ENCODE measurements at places on chromosomes 1 and 21. TPM values are rescaled to one million over a fixed set of nuclear protein-coding genes. Genes with fewer than 3 reads are reported as not detected.

DNA sequence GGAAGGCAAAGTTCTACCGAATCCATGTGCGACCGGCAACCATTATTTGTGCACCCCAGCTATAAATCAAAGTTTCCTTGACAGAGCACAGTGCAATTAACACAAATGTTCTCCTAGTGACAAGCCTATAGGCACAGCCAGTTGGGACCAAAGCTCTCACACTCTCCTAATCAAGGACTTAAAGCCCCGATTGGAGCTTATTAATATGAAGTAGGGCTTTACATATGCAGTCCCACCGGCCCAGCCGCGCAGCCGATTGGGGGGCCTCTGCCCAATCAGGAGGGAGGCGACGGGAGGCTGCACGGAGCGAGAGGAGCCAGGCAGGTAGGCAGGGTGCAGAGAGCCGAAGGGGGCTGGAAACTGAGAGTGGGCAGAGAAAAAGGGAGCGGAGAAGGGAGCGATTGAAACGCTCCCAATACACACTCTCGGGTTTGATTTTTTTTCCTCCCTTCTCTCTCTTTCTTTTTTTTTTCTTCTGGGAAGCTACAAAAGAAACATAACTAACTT is at the start of gene ESRRG:
Gene ESRRG (minus strand): TSS at position 156 of the 507 bp plus-strand sequence. CDS start 130 bp downstream, at position 26.
- DNase-seq, result no peak

GRCh38 chr1:179779645-179780272 is 36.7 kb downstream of the FAM163A start:
- DNase-seq, result no peak

DNA sequence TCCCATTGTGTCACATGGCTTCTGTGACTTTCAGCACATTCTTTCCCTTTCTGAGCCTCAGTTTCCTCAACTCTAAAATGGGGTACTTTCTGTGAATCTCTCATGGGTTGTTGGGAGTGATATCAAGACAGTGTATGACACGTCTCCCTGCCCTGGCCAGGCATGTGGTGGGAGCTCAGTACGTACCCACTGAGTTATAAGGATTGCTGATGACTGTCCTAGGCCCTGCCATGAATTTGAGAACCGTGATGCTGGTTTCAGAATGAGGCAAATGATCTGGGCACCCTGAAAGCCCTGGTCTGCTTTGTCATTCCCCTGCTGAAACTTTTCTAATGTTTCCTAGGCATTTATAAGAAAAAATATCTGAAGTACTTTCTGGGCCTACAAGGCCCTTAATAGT is 3.6 kb downstream of the ZNF362 start:
- peak; percentile 28 for DNase-seq

GRCh38 chr1:177209357-177209756 is 38.6 kb downstream of the BRINP2 start:
- peak; percentile 91 for DNase-seq

DNA sequence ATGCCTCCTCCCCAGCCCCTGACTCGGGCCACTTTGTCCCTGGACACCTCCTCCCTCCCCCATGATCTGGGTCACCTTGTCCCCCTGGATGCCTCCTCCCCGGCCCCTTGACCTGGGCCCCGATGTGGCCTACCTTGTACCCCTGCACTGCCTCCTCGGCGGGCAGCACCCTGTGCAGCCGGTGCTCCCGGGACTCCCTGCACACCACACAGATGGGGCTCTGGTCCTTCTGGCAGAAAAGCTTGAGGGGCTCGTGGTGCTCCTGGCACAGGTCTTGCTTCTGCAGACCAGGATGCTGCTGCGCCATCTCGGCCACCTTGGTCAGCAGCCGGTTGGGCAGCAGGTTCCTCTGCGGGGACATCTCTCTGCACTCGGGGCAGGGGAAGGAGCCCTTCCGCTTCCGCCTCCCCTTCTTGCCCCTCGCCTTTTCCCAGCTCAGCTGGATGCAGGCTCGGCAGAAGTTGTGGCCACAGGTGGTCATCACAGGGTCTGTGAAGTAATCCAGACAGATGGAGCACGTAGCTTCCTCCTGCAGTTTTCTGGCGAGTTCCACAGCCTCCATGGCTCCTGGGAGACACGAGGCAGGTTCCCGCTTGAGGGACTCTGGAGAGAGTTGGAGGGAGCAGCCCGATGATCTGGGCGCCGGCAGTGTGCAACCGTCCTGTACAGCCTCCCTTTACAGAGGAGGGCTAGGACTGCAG is 2.0 kb downstream of the TRIM17 start:
- DNase-seq, result peak; percentile 72

DNA sequence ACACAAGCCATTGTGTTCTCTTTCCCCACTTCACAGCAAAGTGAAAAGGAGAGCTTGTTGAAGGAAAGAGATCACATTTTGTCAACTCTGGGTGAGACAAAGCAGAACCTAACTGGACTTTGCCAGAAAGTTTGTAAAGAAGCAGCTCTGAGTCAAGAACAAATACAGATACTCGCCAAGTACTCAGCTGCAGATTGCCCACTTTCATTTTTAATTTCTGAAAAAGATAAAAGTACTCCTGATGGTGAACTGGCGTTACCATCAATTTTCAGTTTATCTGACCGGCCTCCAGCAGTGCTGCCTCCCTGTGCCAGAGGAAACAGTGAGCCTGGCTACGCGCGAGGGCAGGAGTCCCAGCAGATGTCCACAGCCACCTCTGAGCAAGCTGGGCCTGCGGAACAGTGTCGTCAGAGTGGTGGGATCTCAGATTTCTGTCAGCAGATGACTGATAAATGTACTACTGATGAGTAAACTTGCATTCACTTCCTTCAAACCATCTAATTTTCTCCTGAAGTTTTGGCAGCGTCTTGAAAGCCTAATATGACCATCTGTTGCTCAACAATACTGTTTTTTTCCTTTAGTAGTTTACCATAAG is 43.7 kb downstream of the BACH1 start:
- peak; percentile 90 for DNase-seq

- DNase-seq, result no peak
Observed at GRCh38 chr1:229334716-229335115, 8.1 kb downstream of the CCSAP start.

DNA sequence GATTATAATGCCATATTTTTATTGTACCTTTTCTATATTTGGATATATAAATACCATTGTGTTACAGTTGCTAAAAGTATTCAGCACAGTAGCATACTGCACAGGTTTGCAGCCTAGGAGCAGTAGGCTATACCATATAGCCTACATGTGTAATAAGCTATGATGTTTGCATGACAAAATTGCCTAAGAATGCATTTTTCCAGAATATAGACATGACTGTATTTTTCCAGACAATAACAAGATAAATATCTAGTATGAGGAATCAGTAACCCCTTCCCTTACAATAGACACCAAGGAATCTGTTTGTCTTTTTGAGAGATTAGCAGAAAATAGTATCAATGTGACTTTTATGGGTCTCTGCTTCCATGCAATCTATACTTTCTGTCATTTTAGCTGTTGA is 228.6 kb downstream of the GRIK1 start:
- DNase-seq, result no peak

GRCh38 chr1:9013819-9014218 is 12.4 kb downstream of the SLC2A7 start:
- DNase-seq, result no peak

GRCh38 chr1:93728480-93729131 is 47.0 kb upstream of the BCAR3 start:
- no peak for DNase-seq

- DNase-seq, result no peak
Observed at GRCh38 chr1:223291796-223292195, 72.2 kb downstream of the SUSD4 start.

- no peak for DNase-seq
Observed at GRCh38 chr1:147648933-147649332, 21.4 kb downstream of the ACP6 start.

GRCh38 chr1:199914546-199914945 is 113.0 kb upstream of the NR5A2 start:
- no peak for DNase-seq

DNA sequence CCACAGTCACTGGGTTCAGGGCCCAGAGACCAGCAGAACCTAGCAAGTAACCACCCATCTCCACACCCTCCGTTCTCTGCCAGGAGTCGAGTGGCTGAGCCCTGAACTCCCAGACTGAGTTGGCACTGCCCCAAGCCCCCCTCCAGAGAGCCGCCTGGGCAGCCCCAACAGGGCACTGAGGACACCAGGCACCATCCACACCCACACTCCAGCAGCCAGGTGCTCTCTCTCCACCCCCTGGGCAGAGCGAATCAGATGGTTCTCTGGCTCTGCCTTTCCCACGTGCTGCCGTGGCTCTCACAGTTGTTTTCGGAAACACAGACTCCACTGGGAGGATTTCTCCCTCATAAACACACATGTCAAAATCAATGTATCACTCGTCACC is 13.6 kb downstream of the WDR4 start:
- DNase-seq, result no peak

DNA sequence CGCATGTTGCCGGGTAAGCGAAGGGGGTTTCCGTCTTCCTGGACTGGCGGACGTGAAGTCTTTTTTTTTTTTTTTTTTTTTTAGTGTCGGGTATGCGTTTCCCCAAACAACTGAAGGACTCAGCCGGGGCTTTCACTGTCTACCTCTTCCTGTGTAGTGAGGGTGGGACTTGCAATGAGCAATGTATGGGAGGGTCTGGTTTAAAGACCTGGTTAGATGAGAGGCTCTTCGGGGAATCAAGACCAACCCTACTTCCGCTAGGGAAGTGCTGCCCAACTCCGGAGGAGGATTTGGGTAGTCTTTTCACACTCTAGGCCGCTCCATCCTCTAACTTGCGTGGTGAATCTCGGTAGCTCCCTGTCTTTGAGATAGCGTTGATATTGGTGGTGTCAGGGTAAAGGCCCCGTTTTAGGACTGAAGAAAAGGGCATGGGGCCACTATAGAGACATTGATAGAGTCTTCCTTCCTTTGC is 754 bp downstream of the PRRC2C start:
- no peak for DNase-seq

DNA sequence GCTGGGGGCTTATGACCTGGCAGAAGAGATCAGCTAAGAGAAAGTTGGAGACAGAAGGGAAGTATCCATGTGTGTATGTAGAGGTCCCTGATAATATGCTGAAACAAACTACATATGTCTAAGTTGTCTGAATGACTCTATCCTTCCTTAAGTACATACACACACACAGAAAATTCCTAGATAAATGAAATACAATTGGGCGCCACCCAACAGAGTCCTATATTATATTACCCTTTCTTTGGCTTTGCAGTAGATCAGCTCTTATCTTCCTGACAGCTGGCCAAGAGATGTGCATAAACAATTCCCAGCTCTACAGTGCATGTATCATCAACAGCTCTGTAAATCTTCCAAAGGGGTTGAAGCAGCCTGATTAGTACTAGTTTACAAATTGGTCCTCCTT is 40.1 kb downstream of the SORT1 start:
- DNase-seq, result no peak

DNA sequence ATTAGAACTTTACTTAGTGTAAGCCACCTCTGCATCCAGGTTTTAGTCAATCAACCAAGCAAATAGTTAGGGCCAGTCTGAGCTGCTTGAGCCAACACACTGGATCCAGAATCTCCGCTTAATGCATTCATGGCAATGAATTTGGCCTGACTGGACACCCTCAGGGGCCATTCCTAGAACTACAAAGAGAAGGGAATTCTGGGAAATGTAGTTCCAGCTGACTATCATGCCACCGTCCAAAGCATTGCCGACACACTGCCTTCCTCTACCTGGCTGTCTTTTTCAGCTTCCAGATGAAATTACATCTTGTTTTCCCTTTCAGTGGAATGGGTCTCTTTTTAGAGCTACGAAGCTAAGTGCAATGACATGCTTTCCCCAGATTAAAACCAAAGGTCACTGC is 163.0 kb upstream of the IGSF21 start:
- DNase-seq, result peak; percentile 11

GRCh38 chr21:43728154-43728466 is 9.2 kb downstream of the PDXK start:
- DNase-seq, result no peak

DNA sequence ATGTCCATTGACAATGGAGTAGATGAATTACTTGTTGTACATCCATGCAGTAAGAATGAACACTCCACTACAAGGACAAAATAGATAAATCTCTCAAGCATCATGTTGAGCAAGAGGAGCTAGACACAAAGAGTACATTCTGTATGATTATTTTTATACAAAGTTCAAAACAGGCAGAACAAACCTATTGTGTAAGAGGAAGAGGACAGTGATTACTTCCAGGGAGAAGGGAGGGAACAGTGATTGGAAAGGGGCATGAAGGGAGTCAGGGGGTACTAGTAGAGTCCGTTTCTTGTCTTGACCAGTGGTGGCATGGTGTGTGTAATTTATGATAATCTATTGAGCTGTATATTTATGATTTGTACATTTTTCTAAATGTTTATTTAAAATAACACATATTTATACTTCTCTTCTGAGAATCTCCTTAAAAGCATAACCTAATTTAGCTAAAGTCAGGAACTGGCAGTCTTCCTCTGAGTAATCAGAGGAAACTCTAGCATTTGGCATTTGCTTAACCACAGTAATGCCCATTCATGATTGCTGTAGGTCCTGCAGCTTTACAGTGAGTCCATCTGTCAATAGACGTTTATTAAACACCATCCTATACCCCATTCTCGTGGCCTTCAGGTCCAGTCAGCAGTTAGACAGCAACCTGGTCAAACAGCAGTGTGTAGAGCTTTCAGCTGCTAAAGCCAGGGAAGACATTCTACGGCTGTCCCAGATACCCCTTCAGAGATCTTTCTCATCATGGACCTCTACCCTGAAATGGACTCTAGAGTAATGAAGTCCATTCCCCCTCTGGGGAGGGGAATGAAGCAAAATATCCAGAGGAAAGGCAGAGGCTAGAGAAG is 114.1 kb upstream of the GALNT2 start:
- no peak for DNase-seq

DNA sequence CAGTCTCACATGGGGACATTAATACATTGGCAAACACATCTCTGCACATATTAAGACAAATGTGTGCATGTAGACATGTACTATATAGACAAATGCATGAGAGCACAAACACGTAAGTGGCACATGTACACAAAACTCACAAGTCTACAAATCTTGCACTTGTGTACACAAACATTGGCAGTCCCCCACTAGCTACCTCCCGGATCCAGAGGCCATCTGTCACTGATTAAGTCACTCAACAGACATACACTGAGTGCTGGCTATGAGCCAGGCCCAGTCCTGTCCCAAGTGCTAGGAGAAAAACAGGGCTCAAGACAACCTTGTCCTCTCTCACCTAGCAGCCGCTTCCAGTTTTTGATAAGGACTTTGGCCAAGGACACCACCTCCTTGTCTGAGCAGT is 7.0 kb downstream of the TCEA3 start:
- DNase-seq, result no peak

GRCh38 chr1:3084726-3085125 is 15.7 kb downstream of the PRDM16 start:
- DNase-seq, result no peak

- no peak for DNase-seq
Observed at GRCh38 chr1:53391982-53392381, 64.1 kb upstream of the LRP8 start.

- DNase-seq, result no peak
Observed at GRCh38 chr1:234199476-234200127, 173.7 kb upstream of the COA6 start.

Gene PRDM2
- total RNA-seq, result 41.7 TPM

Gene GJA8
- total RNA-seq, result not detected

Gene KRTAP13-3
- total RNA-seq, result not detected

Gene ADARB1
- 85.6 TPM for total RNA-seq

Gene ZNF684
- 4.2 TPM for total RNA-seq

Gene MTX1
- total RNA-seq, result 20.9 TPM

Gene SLAMF6
- 1.2 TPM for total RNA-seq

Gene MAN1C1
- 15.0 TPM for total RNA-seq

Gene ALX3
- total RNA-seq, result not detected

Gene FAM229A
- total RNA-seq, result 5.4 TPM

Gene CRB1
- total RNA-seq, result 0.14 TPM

Gene MTARC1
- 6.7 TPM for total RNA-seq

Gene VHLL
- not detected for total RNA-seq

Gene SRSF4
- total RNA-seq, result 62.9 TPM

Gene PLEKHN1
- 0.86 TPM for total RNA-seq

Gene ZC3H11A
- total RNA-seq, result 58.1 TPM

Gene ESPN
- total RNA-seq, result not detected

All from posterior vena cava (tissue), 2 donors.